Pulmonary artery endothelial cell (primary cell): ENCODE measurements at places on chromosomes 3 and 15.

GRCh38 chr3:73470860-73471259 lies 153.9 kb downstream of the PDZRN3 start:
- no peak for DNase-seq

- peak; percentile 19 for DNase-seq
These were observed 40.9 kb downstream of the CBLB start for GRCh38 chr3:105827959-105828358.

GRCh38 chr3:33687406-33688010 lies 30.5 kb downstream of the CLASP2 start:
- DNase-seq = no peak

DNA sequence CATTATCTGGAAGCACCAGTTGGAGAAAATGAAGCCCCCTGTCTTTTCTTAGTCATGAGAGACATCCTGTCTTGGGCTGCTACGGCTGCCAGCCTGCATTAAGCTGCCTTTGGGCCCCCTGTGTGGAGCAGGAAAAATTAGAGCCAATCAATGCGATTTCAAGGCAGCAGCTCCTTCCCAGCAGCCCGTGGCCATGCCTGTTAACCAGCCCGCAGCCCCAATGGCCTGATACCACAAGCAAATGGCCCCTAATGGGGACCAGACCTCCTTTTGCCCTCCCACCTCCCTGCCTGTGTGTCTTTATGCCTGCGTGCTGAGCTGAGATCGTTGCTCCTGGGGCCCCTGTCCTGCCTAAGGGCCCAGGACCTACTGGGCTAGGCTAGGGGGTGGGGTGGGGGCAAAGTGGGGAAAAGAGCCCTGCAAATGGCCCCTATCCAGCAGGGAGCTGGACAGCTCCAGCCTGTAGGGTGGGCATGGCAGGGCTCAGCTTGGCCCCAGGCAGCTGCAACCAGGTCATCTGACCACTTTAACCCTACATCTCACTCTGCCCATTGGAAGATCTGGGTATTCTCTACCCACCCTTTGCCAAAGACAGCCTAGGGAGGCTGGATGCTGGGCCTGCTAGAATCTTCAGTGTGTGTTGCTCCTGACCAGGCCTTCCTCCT lies 53.8 kb upstream of the MRPS22 start:
- DNase-seq = no peak

- no peak for DNase-seq
These were observed 10.3 kb downstream of the FAM227B start for GRCh38 chr15:49610157-49610918.

- no peak for DNase-seq
These were observed 237.6 kb upstream of the MME start for GRCh38 chr3:154842536-154842935.

DNA sequence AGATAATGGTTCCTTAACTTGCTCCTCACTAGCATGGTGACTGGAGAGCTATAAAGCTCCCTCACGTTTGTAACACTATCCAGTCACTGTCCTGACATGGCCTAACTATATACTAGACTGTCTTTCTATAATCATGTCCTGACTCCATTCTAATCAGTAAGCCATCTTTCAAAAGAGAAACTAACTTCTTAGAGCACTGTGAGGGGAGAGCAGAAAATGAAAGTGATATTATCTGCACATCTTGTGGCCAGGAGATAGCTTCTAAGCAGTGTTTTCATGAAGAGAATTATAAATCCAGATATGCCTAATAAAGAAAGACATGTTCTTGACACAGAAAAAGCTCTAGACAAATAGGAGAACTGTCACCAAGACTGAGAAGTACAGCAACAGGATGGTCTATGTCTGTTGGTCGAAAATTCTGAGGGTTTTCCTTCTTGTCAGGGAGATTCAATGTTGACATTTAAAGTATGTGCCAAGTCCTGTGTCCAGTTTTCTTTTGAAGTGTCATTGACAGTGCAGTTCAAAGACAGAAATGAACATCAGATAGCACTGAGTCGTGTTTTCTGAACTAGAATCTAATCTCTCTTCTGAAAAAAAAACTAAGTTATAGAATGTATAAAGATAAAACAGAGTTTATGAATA lies 230.6 kb upstream of the PEX5L start:
- DNase-seq = no peak

DNA sequence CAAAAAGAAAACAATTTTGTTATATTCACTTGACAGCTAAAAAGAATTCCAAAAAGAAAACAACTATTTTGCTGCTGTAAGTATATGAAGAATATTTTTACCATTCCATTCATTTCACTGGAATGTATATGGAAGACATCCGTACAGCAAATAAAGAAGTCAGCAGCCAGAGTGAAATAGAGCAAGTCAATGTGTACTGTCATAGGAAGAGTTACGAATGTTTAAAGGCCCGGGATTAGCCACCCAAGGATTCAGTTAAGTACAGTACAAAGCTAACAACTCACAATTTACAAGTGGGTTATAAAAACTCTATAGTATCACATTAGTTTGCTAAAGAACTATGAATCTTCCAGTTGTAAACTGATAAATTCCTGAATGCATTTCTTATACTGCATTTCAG lies 14.4 kb upstream of the XXYLT1 start:
- no peak for DNase-seq

DNA sequence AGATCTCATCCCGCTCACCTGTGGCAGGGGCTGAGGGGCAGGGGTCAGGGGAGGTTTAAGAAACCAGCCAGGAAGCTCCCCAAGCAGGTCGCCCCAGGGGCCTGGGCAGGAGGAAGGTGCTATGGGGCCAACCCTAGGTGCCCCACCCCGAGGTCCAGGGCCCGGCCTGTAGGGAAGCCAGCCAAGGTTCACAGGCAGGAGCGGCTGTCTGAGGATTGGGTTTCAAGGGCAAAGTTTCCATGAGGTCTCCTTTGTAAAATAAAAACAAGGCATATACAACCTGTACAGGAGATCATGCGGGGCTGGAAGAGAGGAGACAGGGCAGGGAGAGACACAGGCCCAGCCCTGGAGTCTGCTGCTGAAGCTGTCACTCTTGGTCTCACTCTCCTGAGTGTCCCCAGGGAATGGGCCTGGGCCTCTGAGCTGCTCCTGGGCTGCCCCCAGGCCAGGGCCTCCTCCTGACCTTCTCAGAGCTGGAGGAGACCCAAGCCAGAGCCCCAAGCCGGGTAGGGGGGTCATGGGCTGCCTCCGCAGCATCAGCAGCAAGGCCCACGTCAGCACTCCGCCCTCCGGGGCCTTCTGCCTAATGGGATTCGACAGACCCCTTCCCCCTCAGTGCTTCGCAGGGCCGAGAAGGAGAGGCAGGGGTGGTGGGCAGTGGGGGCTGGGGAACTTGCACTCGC lies 5.5 kb downstream of the CPLX3 start:
- no peak for DNase-seq

- no peak for DNase-seq
These were observed 968.4 kb downstream of the ZPLD1 start for GRCh38 chr3:103403191-103403590.

DNA sequence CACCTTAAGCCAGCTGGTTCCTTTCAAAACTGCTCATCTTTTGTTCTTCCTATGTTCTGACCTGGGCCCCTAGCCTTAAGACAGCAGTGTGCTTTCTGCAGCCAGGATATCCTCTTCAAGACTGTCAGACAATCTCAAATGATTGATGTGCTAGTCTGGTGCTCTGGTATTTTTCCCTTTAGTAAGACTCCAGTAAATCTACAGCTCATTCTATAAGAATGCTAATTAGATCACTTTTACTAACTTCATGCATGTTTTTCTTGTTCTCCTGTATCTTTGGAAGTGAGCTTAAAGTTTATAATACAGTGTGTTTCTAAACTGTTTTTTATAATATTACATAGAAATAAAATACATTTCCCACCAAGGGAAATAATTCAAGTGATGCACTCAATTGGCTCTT lies 220.9 kb upstream of the NANOGP8 start:
- peak; percentile 86 for DNase-seq

DNA sequence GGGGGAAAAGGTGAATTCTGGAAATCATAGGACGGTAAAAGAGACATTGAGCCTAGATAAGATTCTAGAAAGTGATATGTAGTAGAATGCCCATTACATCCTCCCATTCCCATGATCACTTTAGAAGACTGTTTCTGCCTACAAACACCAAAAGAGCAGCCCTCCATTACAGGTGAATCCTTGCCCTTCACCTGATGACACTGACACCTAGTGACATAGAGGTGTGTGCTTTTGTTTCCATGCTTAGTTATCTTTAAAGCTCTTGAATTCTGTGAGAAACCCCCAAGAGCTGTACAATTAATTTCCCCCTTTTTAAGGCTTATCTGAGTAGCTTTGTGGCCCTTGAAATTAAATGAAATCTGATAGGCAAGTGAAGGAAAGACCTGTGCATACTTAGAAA lies 8.3 kb upstream of the BBX start:
- no peak for DNase-seq

- DNase-seq = no peak
These were observed 63.7 kb downstream of the CORO2B start for GRCh38 chr15:68642491-68642845.

GRCh38 chr3:130522399-130522798 lies 5.4 kb downstream of the COL6A6 start:
- DNase-seq = no peak

- peak; percentile 96 for DNase-seq
These were observed 15.8 kb downstream of the ST3GAL6 start for GRCh38 chr3:98778852-98779413.

GRCh38 chr15:30984542-30984941 lies 6.9 kb downstream of the MTMR10 start:
- DNase-seq = no peak

- DNase-seq = no peak
These were observed 7.2 kb downstream of the MAP2K5 start for GRCh38 chr15:67549736-67550135.

- no peak for DNase-seq
These were observed 99.3 kb upstream of the CHRNA7 start for GRCh38 chr15:31930967-31931366.

DNA sequence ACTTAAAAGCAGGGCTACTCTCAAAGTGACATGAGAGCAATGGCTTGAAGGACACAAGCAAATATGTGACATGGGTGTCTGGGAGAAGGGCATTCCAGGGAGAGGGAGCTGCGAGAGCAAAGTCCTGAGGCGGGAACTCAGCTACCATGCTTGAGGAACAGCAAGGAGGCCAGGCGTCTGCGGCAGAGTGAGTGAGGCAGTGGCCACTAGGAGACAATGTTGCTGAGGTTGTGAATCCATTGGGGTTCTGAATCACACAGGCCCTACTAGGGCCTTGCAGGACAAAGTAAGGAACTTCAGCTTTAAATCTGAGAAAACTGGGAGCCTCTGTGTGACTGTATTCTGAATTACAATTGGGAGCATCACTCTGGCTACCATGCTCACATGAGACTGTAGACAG lies 94.1 kb upstream of the PRICKLE2 start:
- no peak for DNase-seq

DNA sequence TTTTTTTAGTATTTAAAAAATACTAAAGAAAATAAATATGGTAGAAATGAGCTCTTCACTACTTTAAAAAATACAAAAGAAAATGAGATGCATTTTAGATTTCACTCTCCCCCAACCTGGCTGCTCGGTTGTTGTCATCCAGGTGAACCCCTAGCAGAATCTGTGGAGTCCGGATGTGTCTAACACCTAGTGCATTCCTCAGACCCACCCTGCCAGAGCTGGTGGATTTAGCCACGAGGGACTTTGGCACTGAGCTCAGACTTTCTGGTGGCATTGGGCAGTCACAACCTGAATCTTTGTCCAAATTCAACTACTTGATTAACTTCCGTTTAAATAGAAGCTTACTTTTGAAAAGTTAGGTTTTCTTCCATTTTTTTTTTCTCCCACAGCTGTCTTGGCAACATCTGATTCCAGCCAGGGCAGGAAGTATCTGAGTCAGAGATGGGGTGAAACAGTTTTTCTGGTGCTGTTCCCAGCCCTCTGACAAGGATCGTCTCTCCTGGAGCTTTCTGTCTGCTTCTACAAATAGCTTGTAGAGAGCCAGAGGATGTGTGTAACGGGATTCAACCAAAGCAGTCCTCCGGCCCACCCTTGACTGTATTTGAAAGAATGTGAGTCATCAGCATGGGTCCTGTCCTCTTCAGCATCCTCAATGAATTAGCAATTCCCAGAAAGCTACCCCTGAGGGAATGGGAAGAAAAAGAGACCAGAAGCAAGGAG lies 301.8 kb upstream of the MCTP2 start:
- DNase-seq = no peak

GRCh38 chr15:48560321-48561051 lies 85.0 kb downstream of the FBN1 start:
- DNase-seq = no peak

- DNase-seq = no peak
These were observed 150.5 kb upstream of the ST8SIA2 start for GRCh38 chr15:92243227-92243626.
